ENCODE measurements at places on chromosomes 11 and 22.
A peak's percentile ranks its signal among the peaks of the same experiment; 100 is the strongest.

DNA sequence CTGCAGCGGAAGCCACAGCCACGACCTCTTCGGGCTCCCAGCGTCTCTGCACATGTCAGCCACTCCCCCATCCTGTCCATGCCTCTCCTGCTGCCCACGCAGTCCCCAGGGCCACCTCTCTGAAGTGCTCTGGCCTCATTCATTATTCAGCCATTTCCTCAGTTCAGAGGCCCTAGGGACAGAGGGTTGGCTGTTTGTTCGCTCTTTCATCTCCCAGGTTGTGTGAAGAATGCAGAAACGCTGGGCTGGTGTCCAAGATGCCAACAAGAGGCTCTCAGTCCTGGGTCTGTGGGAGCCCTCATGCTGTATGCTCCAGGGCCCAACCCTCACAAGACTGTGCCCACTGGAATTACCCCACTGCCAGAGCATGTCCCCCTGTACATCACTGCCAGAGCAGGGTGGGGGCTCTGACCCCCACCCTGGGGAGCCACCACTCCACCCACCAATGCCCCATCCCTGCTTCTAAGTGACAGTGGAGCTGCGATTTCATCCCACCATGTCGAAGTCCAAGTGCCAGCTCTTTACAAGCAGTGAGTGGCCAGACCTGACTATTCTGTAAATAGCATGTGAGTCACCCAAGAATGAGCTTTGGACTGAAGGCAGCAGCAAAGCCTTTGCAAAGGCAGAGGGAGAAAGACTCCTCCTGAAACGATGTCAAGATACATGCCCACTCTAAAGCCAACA lies 209.6 kb downstream of the BUD13 start:
- DNase-seq, result peak; percentile 97

GRCh38 chr22:43008921-43009320 lies 6.0 kb downstream of the PACSIN2 start:
- DNase-seq, result no peak

- DNase-seq, result peak; percentile 25
These were observed 16.6 kb downstream of the CRELD2 start for GRCh38 chr22:49934891-49935557.

DNA sequence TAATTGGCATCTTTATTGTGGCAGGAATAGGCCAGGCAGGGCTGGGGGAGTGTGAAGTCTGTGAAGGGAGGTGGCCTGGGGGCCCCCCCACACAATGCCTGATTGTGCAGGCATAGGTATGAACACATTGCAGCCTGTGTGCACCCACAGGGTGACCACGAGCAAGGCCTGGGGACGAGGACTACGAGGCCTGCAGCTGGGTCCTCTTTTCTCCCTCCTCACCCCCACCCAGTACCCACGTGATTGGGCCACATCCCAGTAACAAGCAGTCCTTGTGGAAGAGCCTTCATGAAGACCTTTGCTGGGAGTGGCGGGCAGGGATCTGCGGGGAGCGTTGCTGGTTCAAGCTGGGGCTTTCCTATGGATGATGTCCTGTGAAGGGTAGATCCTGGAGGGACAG lies 29.3 kb downstream of the ZBTB16 start:
- DNase-seq, result no peak

DNA sequence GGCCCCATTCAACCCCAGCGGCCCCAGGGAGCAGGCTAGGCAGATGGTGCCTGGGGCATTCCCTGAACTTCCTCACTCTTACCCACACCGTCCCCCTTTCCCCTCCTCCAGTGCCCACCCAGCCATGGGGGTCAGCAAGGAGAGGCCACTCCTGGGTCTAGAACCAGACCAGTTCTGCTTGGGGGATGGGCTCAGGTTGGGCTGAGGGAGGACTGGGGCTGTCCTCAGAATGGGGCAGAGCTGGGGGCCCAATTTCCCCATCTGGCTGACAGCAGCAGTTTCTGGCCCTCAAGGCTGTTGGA lies 12.4 kb downstream of the SCYL1 start:
- no peak for DNase-seq

DNA sequence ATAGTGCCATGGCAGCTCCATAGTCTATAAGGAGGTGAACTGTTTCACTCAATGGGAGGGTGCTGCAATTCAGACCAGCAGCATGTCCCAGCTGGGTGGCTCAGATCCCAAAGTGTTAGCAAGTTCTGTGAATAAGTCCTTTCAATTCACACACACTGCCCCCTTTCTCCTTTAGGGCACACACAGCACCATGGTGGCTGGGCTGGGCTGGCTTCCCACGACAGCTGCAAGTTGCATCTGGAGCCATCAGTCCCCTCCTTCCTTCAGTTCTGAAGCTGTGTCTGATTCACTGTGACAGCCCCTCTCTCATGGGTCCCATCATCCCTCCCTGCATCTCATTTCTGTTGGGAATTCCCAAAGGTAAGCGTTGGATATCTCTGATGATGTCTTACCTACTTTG lies 324.1 kb upstream of the NCAM1 start:
- DNase-seq, result no peak

GRCh38 chr22:42623756-42624441 lies 9.2 kb upstream of the POLDIP3 start:
- no peak for DNase-seq

DNA sequence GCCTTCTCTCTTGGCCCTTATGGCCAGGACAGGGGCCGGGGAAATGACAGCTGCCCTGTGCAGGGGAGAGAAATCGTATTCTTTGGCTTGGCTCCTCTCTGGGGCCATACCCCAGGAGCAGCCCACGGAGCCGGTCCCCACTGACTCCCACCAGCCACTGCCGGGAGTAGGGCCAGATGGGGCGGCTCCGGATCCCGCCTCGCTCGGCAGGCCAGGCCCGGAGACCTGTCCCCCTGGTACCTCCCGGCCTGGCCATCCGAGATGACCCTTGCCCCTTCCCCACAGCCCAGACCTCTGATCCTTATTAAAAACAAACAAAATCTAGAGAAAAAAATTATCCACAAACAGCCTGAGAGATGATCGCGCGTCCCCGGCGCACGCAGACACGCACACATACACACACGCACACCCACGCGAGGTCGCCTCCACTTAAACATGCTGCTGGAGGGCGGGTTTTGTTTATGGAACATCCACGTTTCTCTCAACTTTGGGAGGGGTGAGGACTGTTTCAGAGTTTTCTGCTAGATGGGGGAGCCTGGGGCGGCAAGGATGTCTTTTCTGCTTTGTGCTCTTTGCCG lies 59.1 kb downstream of the IGLL1 start:
- DNase-seq, result no peak

DNA sequence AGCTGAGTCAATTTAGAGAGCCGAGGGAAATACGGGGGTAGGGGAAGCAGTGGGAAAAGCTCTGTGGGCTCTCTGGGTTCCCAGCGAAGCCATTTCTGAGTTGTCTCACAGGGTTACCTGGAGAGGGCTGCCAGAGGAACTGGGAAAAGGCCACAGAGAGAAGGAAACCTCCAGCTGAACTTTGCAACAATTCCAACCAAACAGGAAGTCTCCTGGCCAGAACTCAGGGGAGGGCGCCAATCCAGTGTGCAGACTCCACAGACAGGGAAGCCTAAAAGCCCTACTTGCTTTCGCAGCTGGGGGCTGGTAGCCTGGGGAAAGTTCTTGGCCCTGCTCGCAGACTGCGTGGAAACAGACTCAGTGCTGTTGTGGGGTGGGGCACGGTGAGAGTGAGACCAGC lies 23.1 kb upstream of the GNAZ start:
- DNase-seq, result no peak

DNA sequence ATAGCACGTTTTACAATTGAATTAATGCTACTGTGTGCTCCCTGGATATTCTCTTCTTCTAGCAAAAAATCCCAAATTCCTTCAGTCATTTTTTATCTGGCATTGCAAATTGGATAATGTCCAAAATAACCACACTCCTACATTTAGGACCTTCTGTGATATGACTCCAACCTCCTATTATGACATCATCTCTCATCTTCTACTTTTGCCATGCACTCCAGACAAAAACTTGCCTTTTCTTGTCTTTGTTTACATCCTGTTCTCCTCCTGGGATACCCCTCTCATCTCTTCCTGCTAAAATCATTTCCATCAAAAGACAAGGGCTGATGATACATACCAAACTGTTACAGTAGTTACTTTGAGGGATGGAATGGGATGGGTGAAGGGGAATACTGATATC lies 20.6 kb upstream of the TMEM218 start:
- DNase-seq, result no peak

- DNase-seq, result peak; percentile 36
These were observed 22.9 kb upstream of the JAM3 start for GRCh38 chr11:134045799-134046635.

Measured in SW480 (cell line).